ENCODE measurements at places on chromosomes 7 and 10.

DNA sequence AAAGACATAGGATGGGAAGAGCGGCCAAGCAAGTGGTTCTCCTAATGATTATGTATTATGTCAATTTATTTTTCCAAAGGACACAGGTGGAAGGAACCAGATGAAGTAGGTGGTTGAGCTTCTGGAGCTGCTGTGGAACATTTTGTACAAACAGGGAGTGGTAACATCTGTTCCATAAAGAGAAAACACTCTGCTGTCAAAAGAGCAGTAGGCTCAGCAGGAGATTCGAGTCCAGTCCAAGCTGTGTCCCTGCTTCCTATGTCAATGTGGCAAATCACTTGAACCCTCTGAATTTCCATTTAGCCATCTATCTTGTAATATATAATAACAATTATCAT is 448.0 kb upstream of the ANKRD30A start:
- DNase-seq, result no peak

DNA sequence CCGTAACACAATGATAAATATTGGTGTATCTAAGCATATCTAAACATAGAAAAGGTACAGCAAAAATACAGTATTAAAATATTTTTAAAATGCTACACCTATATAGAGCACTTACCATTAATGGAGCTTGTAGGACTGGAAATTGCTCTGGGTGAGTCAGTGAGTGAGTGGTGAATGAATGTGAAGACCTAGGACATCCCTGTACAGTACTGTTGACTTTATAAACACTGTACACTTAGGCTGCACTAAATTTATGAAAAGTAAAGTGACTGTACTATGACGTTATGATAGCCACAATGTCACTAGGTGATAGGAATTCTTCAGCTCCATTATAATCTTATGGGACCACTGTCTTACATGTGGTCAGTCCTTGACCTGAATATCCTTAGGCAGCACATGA is 147.0 kb downstream of the GLI3 start:
- DNase-seq, result no peak

DNA sequence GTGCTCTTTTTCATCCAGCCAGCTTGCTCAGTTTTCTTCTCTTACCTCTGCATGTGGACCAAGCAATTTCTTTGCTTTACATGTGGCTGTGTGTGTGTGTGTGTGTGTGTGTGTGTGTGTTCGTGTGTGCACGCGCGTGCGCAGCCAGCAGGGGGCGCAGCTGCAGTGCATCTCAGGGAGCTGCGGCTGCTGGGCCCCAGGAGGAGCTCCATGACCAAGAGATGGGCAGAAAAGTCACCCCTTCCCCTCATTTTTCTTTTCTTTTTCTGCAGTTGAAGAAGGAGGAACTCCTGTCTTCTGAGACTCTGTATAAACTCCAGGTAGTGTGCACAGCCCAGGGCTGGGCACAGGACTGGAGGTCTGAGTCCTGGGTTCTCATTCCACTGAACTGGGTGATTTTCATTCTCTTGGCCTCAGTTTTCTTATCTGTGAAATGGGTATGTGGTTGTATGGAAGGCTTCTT is 41.8 kb downstream of the BLNK start:
- DNase-seq, result peak; percentile 39

DNA sequence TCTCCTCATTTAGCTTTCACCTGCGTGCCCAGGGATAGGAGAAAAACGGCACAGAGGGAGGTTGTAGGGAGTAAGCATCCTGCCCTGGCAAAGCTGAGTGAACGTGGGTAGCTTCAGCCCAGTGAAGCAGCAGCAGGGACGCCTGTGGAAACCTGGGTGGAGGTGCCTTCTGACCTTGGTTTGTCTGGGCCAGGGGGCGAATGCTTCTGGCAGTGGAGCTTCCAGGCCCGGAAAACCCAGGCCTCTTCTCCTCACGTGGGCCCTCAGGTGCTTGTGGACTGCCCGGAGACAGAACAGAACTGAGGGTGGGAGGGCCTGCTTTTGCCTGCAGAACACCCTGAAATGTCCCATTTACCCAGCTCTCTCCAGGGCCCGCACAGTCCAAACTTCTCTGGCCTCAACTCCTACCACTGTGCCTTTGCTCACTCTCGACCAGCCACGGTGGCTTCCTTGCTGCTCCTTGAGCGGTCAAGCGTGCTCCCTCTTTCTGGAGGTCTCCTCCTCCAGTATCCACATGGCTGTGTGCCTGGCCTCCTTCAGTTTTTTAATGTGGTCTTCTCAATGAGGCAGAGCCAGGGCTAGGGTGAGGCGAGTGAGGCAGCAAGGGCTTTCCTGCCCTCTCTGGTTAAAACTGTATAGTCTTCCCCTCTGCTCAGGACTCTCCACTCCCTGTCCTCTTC is 62.4 kb downstream of the TMEM209 start:
- no peak for DNase-seq

DNA sequence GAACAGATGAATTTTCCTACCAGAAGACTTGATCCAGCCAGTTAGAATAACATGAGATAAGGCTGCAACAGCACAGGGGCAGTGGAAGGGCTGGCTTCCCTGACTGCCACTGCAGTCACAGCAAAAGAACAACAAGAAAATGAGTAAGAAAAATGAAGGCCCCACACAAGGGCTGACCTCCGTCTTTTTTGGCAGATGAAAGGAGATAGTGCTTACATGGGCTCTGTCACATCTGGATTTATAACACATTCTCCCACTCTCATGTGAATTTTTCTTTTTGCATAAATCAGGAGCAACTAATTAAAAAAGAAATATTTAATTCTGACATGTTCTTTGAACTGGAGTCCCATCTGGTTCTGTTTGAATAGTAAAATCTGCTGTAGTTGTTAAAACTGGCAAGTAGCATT is 99.6 kb downstream of the NRP1 start:
- DNase-seq, result no peak

DNA sequence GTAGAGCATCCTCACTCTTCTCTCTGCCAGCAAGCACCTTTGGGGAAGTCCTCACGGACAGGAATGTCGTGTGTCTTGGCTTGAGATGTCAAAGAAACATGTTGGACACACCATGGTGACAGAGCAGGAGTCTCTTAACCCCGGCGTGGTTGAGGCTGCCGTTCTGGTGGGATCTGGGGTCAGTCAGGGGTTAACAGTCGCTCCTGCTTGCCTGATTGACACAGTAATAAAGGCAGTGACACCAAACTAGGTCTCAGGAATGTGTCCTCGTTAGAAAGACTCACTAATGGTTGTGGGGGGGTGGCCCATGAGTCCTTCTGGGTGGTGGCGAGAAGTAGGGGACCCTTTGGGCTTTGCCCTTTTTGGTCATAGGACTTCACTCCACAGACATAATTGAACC is 69.0 kb downstream of the TCF7L2 start:
- no peak for DNase-seq

- no peak for DNase-seq
Measured at GRCh38 chr7:99011341-99011705, 132.6 kb downstream of the SMURF1 start.

- DNase-seq, result no peak
Measured at GRCh38 chr7:70937424-70937823, 194.5 kb upstream of the GALNT17 start.

DNA sequence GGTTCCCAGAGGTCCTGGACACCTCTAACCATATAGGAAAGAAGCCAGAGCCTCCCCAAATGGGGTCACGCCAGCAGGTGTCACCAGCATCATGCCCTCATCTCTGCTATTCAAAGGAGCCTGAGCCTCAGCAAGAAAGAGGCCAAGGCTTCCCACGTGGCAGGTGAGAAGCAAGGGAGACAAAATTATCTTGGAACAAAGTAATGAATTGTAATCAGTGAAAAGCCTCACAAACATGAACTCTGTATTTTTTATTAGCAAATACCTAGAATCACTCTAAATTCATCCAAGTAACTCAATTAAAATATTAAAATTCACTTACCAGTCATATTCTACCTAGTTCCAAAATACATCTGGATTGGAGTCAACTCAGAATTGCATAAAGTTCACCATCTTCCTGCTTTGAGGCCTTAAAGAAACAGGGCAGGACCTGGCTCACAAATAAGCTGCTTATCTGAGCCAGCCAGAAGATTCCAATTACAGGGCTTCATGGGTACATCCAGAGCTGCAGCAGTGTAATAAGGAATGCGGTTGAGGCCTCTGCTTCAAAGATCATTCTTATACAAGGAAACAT is 68.7 kb downstream of the SGMS1 start:
- no peak for DNase-seq

DNA sequence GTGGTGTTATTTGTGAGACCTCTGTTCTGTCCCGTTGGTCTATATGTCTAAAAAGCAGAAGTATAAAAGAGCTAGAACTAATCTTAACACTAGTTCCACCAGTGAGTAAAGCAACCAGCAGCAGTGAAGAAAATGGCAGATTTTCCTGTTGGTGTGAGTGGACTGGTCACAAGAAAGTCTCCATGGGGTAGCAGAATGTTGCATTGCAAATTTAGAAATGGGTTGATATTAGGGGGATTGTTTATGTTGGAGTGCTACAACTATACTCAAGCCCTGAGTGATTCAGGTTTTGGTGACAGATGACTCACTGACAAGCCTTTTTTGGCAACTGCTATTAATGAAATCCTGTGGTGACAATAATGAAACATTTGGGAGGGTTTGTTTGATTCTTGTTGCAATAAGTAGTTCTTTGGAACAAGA is 5.6 kb downstream of the AVL9 start:
- no peak for DNase-seq

DNA sequence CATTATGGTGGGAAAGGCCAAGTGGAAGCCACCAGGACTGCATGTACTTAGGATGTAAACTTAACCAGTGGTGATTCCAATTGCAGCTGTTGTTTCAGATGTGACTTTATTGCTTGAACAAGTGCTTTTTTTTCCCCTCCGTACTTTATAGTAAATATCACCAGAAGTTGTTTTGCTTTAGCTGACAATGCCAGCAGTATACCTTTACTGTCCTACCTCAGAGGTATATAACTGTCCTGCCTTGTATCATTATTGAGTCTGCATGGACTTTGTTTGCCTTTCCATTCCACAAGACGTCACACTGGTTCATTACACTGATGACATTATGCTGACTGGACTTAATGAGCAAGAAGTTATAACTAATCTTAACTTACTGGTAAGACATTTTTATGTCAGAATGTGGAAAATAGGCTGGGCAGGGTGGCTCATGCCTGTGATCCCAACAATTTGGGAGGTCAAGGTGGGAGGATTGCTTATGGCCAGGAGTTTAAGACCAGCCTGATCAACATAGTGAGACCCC is 77.1 kb upstream of the RAB18 start:
- DNase-seq, result no peak

GRCh38 chr10:122551450-122551849 is 9.1 kb upstream of the DMBT1 start:
- no peak for DNase-seq

GRCh38 chr10:71968553-71969474 is 4.6 kb downstream of the CHST3 start:
- DNase-seq, result no peak

DNA sequence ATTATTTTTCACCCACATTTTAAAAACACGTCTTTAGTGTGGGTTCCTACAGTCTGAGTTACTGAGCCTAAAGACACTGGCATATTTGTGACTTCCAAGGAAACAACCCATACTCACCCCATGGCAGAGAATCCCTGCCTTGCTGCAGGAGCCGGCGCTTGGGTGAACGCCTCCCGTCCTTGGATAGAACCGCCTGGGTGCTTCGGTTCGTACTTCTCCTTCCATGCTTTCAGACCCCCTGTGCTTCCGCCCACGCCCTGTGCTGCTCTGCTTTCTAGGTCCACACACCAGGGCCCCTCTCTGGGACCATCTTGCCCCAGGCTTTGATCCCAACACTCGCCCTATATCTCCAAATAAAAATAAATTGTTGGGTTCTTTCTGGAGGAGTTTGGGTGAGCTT is 125.8 kb downstream of the PTPRN2 start:
- DNase-seq, result no peak

DNA sequence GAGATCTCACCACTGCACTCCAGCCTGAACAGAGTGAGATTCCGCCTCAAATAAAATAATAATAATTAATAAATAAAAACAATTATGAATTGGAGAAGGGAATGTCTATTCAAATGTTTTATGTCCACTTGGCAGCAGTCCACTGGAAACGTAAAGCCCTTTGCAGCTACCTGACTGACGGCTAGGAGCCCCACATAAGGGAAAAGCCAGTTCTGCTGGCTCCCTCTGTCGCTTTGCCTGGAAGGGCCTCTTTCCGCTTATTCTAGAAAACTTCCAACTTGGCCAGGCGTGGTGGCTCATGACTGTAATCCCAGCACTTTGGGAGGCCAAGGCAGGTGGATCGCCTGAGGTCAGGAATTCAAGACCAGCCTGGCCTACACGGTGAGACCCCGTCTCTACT is 6.1 kb upstream of the TNS3 start:
- DNase-seq, result no peak

- DNase-seq, result no peak
Measured at GRCh38 chr10:124117511-124117785, 24.1 kb upstream of the CHST15 start.

DNA sequence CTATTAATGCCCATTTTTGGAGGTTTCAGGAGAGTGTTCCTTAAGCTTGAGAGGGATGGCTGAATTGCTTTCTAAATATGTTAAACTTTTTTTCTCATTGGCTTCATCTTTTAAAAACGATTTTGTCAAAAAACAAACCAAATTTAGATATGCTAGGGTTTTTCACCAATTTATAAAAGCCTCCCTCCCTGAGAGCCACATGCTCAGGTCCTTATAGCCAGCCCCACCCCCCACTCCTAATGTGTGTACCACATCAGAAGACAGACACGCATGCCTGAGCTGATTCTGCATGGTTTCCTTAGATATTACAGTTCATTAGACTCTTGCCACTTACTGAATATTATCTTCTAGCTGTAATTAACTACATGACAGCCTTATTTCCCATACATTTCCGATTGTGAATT is 2.0 kb downstream of the CUL1 start:
- DNase-seq, result peak; percentile 14

DNA sequence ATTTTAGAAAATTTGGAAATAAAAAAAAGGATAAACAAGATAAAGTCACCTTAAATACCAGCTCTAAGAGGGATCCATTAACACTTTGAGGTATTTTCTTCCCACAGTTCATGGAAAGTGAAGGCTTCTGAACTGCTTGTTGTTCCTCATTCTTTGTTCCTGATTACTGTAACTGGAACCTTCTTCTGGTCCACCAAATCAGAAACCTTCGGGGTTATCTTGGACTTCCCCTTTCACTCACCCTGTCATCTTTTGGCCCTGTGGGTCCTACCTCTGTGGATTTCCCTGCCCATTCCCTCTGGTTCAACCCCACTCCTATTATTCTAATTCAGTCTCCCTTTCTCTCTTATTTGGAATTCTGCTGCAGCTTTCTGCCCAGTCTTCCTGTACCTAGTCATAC is 116.5 kb upstream of the PRPS1L1 start:
- no peak for DNase-seq

- DNase-seq, result no peak
Measured at GRCh38 chr10:71218046-71218650, 5.8 kb downstream of the UNC5B start.

- DNase-seq, result no peak
Measured at GRCh38 chr7:82021036-82021435, 251.2 kb upstream of the HGF start.

Data from activated naive CD8-positive, alpha-beta T cell treated with anti-CD3 and anti-CD28 coated beads, Interleukin-2, amount 50 U/mL, for 16 hours (primary cell).